ENCODE measurements at places on chromosomes 7 and 10. TPM values are rescaled to one million over a fixed set of nuclear protein-coding genes. Genes with fewer than 3 reads are reported as not detected.

SNX10 gene
- total RNA-seq: 0.06 TPM

FOXI2 gene
- total RNA-seq: not detected

C10orf67 gene
- total RNA-seq: not detected

SPDYE2B gene
- not detected for total RNA-seq

SLC29A3 gene
- total RNA-seq: 3.0 TPM

LAMB4 gene
- 0.10 TPM for total RNA-seq

MOGAT3 gene
- not detected for total RNA-seq

NAT16 gene
- total RNA-seq: not detected

TMEM60 gene
- 10.0 TPM for total RNA-seq

ANKRD30A gene
- not detected for total RNA-seq

CXCL12 gene
- 440 TPM for total RNA-seq

ATOH7 gene
- not detected for total RNA-seq

HOXA6 gene
- total RNA-seq: not detected

CYP2E1 gene
- 2.2 TPM for total RNA-seq

SEMA3E gene
- total RNA-seq: 0.15 TPM

EXOSC1 gene
- total RNA-seq: 22.3 TPM

TBXAS1 gene
- total RNA-seq: 13.5 TPM

PRPS1L1 gene
- not detected for total RNA-seq

ATG9B gene
- 0.25 TPM for total RNA-seq

STEAP1B gene
- 1.1 TPM for total RNA-seq

SLC18A3 gene
- total RNA-seq: not detected

MPP7 gene
- total RNA-seq: not detected

NYAP1 gene
- total RNA-seq: 0.59 TPM

FAM25G gene
- not detected for total RNA-seq

NKX2-3 gene
- not detected for total RNA-seq

HEPACAM2 gene
- total RNA-seq: not detected

SNCG gene
- 6.4 TPM for total RNA-seq

CFAP58 gene
- total RNA-seq: 0.20 TPM

TET1 gene
- total RNA-seq: 3.6 TPM

TMEM229A gene
- total RNA-seq: 7.6 TPM

TMEM254 gene
- 13.1 TPM for total RNA-seq

CFAP46 gene
- total RNA-seq: 0.69 TPM

CALML3 gene
- total RNA-seq: not detected

PAPOLB gene
- 0.24 TPM for total RNA-seq

OR6V1 gene
- not detected for total RNA-seq

CHCHD2 gene
- 302 TPM for total RNA-seq

IFT22 gene
- 27.6 TPM for total RNA-seq

CDK6 gene
- total RNA-seq: 14.4 TPM

CYP2C19 gene
- not detected for total RNA-seq

DMBT1 gene
- total RNA-seq: not detected
